Activated CD8-positive, alpha-beta memory T cell treated with anti-CD3 and anti-CD28 coated beads for 1 hour (primary cell): ENCODE measurements at places on chromosomes 4 and X.

DNA sequence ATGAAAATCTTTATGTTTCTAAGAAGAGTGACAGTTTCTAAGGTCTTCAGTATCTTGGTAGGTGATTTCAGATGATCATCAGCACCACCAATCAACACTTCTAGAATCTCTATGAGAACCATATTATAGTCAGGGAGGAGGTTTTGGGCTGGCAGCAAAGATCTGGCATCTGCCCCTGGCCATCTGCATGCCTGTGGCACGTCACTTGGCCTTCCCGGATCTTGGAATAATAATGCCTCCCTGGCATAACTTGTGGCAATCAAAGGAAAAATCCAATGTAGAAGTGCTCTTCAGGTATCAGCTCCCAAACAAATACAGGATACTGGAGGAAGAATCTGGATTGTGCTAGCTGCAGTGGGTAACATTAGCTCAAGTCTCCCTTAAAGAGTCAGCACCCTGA lies 57.3 kb downstream of the RASL11B start:
- no peak for DNase-seq

DNA sequence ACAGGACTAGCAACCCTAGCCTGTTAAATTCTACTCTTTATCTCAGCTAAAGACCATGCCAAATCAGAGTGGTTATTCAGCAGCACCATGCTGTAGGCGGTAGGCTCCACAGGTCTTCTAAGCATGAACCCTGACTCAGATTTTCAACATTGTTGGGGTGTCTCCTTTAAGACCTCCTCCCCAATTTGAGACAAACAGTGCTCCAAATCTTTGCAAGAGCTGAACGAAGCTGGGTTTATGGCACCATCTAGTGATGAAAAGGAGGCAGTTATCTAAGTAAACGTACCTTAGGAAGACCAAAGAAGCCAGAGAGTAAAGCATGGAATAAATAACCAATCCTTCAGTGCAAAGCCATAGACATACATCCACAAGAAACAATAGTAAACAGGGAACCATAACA lies 334.5 kb upstream of the SLC7A11 start:
- DNase-seq: no peak

- DNase-seq: no peak
Measured at GRCh38 chrX:74523870-74524735, 90.3 kb downstream of the RLIM start.

- DNase-seq: no peak
Measured at GRCh38 chr4:149831656-149832208, 16.1 kb upstream of the IQCM start.

GRCh38 chr4:4446434-4446833 lies 59.5 kb downstream of the NSG1 start:
- DNase-seq: no peak

DNA sequence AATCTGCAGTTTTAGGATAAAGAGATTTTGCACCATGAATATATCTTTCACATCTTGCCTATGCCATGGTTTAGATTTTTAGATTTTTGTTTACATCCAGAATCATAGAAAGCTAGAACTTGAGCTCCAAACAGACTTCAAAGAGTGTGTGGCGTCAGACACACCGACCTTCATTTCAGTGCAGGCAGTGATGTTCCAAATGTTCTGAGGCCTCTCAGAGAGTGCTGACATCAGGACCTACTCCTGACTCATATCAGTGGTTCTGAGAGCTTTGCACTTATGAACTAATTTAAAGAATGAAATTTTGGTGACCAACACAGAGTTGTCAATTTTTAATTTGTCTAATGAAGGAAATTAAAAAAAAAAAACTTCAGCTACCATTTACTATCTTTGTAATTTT lies 18.3 kb downstream of the CXCR3 start:
- no peak for DNase-seq

DNA sequence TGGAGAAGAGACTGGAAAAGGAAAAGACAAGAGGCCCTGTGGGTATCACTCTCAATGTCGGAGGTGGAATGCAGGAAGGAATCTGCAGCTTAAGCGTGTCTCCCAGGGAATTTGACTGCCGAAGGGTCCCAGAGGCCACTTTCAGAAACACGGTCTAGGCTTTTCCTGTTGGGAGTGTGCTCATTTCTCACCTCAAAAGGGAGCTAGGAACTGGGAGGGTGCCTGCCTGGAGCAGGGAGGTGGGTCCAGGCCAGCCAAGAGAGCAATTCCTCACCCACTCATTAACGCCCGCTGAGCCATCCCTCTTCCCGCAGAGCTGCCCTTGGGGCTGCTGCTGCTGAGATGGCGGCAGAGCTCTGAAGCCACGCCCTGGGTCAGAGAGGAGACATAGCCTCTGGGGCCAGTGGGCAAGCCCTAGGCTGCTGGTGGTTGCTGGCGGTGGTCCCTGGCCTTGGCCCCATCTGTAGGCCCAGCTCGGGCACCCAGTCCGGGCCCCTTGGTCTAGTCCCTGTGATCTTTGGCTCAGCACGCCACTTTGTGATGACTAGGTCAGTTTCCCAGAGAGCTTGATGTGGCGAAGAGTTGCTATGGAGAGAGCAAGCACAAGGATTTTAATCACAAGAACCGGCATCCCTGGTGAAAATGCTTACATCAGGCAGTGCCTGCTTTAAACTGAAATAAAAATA lies 4.1 kb downstream of the ZNF185 start:
- DNase-seq: no peak

DNA sequence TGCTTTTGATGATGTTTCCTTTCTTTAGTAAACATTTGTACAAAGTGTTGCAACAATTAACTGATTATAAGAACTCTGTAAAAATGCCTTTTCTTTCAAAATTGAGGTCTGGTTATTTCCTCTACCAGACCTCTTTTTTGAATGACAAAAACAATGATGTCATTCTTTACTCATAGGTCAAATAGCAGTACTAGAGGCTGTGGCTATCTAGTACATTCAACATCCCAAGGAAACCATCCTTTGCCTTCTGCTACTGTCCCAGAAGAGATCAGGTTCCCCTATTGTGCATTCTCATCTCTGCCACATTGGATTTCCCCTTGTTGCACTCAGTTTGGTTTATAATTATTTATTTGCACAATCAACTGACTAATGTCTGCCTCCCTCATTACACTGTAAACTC lies 19.1 kb upstream of the MAD2L1 start:
- no peak for DNase-seq

DNA sequence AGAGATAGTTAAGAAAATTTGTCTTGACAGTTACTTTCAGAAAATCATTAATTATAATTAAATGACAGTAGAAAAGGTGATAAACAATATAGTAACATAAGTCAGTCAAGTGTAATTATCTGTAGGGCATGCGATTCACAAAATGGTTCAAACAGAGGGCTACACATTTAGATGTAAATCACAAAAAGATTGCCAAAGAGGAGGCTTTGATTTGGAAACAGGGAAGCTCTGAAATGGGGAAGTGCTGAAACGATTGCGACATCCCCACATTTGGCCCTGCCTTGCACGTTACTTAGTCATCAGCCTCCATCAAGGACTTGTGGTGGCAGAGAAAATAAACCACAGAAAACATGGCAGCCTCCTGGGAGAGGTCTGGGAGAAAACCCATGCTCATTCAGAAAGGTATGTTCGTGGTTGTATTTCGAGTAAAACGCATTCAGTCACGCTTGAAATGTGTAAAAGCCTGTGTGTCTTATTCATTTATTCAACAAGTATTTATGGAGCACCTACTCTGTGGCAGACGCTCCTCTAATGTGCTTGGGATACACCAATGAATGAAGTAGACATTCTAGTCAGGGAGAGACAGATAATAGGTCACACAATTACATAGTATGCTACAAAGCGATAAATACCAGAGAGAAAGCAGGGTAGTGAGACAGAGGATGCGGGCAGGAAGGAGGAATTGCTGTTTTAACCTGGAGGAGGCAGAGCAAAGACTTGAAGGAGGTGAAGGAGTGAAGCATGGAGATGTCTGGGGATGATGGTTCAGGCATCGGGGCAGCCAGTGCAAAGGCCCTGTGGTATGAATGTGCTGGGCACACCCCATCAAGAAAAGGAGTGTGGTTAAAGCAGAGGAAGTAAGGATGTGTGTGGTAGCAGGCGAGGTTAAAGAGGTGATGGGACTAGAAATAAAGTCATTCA lies 7.8 kb downstream of the RBM47 start:
- DNase-seq: no peak

GRCh38 chr4:16959305-16959704 lies 60.9 kb upstream of the LDB2 start:
- no peak for DNase-seq

- no peak for DNase-seq
Measured at GRCh38 chrX:43646800-43647199, 9.3 kb upstream of the MAOA start.

- no peak for DNase-seq
Measured at GRCh38 chrX:33273535-33273934, 62.2 kb upstream of the DMD start.

DNA sequence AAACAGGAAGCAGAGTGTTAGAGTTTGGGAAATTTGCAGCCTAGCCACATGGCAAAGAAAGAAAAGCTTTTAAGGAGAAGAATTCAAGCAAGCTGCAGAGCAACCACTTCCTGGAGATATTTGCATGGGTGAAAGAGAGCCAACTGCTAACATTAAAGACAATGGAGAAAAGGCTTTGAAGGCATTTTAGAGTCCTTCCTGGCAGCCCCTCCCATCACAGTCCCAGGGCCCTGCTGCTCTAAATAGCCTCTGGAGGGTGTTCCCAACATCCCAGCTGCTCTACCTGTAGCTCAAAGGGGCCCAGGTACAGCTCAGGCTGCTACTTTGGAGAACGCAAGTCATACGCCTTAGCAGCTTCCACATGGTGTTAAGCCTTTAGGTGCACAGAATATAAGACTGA lies 235.9 kb upstream of the FMR1 start:
- DNase-seq: no peak

DNA sequence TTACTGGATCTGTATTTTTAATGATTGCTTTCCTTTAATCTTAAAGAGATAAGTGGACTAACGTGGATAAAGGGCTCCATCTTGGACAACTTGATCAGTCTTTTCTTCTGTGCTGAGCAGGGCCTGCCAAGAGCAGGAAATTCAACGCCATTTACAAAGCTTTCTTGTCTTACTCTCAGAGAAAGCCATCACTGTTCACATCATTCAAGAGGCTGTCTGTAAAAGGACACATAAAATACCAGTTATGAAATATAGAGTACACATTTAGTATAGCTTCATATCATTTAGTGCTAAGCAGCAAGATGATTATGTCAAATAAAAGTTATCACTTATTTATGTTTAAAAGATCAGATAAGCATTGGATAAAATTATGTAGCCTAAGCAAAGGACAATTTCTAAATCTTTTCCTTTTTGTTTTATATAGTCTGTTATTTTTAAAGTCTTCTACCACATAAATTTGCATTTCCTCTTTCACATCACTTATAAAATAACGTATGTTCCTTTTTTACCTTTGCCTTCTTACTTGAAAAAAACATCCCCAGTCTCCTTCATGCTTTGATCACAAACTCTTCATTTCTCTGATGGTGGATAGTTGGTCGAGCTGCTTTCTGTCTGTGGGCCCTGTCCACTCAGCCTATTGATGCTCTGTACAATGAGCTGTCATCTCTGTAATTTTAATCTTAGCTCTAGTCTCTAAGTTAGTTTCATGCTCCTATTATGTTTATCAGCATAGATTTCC lies 2.1 kb upstream of the CCNG2 start:
- no peak for DNase-seq

GRCh38 chr4:147488556-147488955 lies 7.7 kb downstream of the EDNRA start:
- no peak for DNase-seq

- no peak for DNase-seq
Measured at GRCh38 chrX:25659317-25659716, 478.8 kb upstream of the MAGEB18 start.

DNA sequence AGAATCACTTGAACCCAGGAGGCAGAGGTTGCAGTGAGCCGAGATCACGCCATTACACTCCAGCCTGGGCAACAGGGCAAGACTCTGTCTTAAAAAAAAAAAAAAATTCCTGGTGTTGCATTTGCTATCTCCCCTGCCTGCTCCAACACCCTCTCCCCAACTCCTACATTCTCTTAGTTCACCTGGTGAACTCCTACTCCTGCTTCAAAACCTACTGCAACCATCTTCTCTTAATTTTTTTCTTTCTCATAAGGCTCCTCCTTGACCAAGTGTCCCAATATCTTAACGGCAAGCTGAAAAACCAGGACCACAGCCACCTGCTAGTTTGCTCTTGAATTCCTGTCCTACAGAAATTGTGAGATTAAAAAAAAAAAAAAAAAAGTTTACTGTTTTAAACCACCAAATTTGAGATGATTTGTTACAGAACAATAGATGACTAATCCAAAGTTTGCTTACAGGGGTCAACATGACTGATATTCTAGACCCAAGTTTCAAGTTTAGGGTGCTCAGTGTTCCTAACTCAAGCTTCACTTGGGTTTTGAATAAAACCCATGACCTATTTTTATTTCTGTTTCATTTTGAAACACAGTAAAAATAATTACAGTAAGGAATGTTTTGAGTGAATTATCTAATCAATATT lies 13.1 kb upstream of the ANXA5 start:
- no peak for DNase-seq

DNA sequence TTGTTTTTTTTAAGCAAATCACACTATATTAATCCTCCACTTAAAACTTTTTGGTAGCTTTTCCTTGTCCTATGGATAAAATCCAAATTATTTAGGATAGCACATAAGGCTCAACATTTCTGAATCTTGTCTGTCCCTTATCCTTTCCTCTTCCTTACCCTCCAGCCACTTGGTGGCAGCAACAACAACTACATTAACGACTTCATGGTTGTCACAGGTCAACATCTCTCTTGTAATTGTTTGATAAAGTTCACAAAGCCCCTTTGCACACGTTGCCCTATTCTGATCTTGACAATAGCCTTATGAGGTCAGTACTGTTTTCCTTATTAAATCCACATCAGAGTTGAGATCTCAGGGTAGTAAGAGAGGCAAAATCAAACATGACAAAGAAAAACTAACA lies 269.0 kb upstream of the PABPC4L start:
- no peak for DNase-seq

GRCh38 chr4:98522636-98523395 lies 135.6 kb downstream of the TSPAN5 start:
- no peak for DNase-seq

DNA sequence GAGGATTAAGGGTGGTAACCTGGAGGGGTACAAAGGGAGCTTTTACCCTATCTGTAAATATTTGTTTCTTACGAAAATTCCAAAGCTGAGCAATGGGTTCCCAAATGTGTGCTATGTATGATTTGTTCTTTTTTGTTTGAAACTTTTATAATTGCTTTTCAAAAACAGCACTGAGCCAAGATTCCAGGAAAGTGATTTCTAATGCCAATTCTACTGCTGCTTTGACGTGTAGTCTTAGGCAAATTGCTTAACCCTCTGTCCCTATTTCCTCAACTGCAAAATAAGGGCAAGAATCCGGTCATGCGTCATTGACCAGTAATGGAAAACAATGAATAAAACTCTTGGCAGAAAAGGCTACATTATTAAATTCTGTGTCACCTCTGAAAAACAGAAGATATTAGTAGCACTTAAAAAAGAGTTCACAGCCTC lies 454.7 kb downstream of the IL15 start:
- DNase-seq: no peak

- DNase-seq: no peak
Measured at GRCh38 chr4:143404555-143404954, 67.9 kb downstream of the GAB1 start.

DNA sequence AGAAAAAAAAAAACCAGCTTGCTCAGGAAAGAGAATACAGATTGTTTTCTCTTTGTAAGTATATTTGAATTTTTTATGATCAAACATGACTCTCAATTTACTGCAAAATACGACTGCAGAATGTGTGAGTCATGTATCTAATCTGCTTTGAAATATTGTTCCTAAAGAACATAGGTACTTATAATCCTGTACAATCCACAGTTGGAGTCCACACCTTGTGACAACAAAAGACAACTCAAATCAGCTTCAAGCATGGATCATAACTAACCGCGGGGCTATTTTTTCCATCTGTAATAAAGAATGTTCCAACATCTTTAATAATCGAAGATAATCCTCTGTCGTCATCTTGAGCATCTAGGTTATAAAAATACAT lies 77.8 kb upstream of the STIM2 start:
- DNase-seq: no peak
